Fibroblast of mammary gland (primary cell): ENCODE measurements at places on chromosomes 5 and 9.
A peak's percentile ranks its signal among the peaks of the same experiment; 100 is the strongest.

- peak; percentile 92 for DNase-seq
Observed at GRCh38 chr9:81032030-81032572, 657.2 kb downstream of the TLE1 start.

- peak; percentile 29 for DNase-seq
Observed at GRCh38 chr9:89999534-90000370, 394.9 kb downstream of the GADD45G start.

DNA sequence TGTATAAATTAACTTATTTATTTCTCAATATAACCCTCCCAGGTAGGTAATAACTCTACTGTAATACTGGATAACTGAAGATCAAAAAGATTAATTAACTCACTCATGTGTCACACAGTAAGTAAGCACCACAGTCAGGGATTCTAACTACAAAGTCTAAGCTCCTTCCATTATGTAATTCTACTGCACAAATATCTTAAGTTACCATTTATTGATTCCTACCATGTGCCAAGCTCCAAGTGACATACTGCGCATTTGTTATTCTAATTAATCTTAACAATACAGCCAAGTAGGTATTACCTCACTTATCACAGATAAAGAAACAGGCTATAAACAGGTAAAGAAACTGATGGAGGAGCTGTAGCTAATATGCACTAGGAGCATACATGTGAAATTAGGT, 58.3 kb downstream of the RANBP6 start:
- no peak for DNase-seq

DNA sequence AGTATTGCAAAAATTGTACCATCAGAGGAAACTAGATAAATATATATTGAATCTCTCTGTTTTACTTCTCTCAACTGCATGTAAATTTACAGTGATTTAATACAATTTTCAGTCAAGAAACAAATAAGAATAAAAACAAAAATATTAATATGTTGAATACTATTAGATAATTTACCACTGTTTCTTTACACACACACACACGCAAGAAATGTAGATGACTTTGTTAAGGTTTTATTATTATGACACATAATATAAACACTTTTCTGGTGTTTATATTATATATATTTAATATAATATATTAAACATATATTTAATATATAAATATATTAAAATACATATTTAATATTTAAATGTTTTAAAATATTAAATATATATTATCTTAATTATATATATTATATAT, 814.3 kb upstream of the CDH10 start:
- DNase-seq, result no peak

DNA sequence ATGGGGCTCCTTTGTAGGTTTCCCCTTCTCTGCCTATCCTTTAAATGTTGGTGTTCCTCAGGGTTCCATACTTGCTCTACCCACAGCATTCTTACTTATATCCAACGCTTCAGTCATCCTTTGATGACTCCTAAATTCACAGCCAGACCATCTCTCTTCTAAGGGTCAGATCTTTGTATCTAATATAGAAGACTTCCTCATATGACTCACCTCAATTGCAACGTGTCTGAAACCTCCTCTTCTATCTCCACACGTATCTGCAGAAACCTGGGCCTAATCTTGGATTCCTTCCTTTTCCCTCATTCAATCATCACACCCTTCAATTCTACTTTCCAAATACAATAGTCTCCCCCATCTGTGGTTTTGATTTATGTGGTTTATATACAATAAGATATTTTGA, 68.3 kb downstream of the HMGCR start:
- peak; percentile 20 for DNase-seq

GRCh38 chr5:79746642-79747569, 57.3 kb downstream of the CMYA5 start:
- no peak for DNase-seq

DNA sequence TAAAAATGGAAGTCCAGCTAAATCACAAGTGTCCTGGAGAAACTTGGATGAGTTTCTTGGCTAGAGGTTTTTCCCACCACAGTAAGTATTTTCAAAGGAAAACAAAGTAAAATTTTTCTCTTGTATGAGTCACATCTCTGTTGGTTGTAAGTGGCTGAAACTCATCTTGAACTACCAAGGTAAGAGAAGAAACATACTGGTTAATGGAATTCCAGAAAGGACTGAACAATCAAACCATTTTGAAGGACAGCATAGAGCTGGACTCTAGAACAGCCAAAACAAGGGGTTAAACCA, 102.8 kb upstream of the CDKN2B start:
- DNase-seq, result peak; percentile 81

- DNase-seq, result no peak
Observed at GRCh38 chr5:83988293-83988685, 267.6 kb upstream of the HAPLN1 start.

GRCh38 chr5:142386137-142387023, 61.6 kb upstream of the SPRY4 start:
- DNase-seq, result peak; percentile 19
